Fibroblast of the aortic adventitia (primary cell): ENCODE measurements at places on chromosomes 2 and 18. TPM values are rescaled to one million over a fixed set of nuclear protein-coding genes. Genes with fewer than 3 reads are reported as not detected.

DNA sequence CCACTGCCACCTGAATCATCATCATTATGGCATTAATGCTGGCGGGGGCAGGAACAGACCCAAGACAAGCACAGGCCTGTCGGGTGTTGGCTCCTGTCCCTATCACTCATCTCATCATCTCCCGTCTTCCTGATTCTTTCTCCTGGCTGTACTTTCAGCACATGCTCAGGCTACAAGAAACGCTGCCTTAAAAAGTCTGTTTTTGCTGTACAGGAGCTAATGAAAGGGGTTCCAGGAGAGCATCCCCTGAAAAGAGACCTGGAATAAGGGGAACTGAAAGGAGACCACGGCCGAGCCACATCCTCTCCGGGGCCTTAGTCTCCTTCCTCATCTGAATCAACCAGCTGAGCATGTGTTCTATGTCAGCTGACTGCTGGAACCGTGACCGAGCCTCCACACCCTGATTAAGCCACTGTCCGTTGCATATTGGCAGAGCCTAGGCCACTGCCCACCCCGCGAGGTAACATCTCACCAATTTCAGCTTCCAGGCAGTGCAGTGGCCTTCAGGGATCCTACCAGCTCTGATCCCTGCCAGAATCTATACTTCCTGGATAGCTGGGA is 62.6 kb downstream of the DNMT3A start:
- DNase-seq, result peak; percentile 61

DNA sequence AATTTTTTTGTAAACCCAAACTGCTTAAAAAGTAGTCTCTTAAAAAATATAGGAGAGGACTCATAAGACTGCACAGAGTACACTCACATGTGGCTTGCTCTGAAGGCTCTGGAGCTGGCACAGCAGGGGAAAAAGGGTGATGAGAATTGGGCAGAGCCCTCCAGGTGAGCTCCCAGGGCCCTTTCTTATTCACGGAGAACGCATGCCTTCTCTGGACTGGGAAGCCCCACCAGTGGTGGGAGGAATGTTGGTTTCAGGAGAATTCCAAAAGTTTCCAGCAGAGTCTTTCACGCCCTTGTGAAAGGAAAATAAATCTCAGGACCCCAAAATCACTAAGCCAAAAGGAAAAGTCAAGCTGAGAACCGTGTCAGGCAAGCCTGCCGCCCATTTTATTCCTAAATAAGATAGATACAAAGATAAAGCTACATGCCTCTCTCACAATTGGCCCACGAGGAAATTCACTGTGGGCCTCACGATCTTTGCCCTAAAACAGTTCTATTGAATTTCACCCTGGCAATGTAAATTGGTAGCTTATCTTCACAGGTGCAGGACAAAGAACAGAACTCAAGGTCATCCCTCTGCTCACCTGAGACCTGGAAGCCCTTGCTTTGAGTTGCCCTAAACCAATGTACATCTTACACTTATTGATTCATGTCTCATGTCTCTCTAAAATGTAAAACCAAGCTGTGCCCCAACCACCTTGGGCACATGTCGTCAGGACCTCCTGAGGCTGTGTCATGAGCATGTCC is 15.5 kb upstream of the MC5R start:
- DNase-seq, result no peak

The SNTG2 gene
- 0.09 TPM in 1 of 2 replicates, not detected in the other for total RNA-seq

The COLEC11 gene
- total RNA-seq, result 0.09 and 0.65 TPM in 2 replicates

The SERPINB5 gene
- total RNA-seq, result not detected in 2 replicates
